ENCODE measurements at places on chromosomes 1 and 21. TPM values are rescaled to one million over a fixed set of nuclear protein-coding genes. Genes with fewer than 3 reads are reported as not detected.

GRCh38 chr1:107687849-107688753, 276.9 kb downstream of the VAV3 start:
- no peaks in the 10 kb centered on the region for H3K27me3 ChIP-seq
- no peaks in the 10 kb centered on the region for H3K4me1 ChIP-seq
- H3K36me3 ChIP-seq: no peaks in the 10 kb centered on the region

DNA sequence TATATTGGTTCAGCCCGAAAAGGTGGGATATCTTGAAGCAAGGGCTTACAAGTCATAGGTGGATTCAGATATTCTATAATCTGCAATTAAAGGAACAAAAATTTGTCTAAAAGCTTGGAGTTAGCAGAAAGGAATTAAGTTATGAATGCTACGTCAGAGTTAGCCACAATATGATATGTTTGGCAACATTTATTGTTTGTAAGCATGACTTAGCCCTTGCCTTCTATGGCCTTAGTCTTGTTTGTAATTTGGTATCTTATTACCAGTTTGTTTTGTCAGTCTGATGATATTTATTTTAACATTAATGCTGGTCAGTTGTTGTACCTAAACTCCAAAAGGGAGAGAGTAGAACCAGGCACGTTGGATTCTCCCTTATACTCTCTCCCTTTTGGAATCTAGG, 43.1 kb upstream of the SUCO start:
- no peak overlapping the region for H3K27ac ChIP-seq
- H3K4me1 ChIP-seq: no peaks in the 10 kb centered on the region
- H3K27me3 ChIP-seq: no peaks in the 10 kb centered on the region

GRCh38 chr21:41374177-41374712, 12.4 kb downstream of the MX2 start:
- H3K27me3 ChIP-seq: no peaks in the 10 kb centered on the region
- DNase-seq: no peak
- no peaks in the 10 kb centered on the region for H3K4me1 ChIP-seq
- H3K4me3 ChIP-seq: no peak overlapping the region
- no peaks in the 10 kb centered on the region for H3K36me3 ChIP-seq

ZC3H12A gene
- total RNA-seq: 22.9 TPM

DNA sequence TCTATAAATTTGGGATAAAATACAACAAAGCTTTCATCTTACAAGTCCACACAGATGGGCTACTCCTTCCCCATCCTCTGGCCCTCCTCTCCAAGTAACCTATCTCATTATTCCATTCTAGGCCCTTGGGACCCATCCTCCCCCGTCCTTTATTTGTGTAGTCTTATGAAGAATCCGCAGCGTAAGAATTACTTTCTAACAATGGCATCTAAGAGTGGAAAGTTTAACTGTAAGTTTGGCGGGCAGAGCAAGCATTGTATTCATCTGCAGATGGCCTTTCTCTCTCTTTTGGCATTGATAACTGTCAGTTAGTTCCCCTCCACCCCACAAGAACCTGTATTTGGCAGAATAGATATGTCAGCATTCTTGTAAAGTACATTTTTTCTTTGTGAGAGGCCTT, 91.9 kb upstream of the TSPAN2 start:
- DNase-seq: no peak
- no peaks in the 10 kb centered on the region for H3K36me3 ChIP-seq
- no peak overlapping the region for H3K27ac ChIP-seq
- no peak overlapping the region for H3K4me3 ChIP-seq
- no peaks in the 10 kb centered on the region for H3K4me1 ChIP-seq

DNA sequence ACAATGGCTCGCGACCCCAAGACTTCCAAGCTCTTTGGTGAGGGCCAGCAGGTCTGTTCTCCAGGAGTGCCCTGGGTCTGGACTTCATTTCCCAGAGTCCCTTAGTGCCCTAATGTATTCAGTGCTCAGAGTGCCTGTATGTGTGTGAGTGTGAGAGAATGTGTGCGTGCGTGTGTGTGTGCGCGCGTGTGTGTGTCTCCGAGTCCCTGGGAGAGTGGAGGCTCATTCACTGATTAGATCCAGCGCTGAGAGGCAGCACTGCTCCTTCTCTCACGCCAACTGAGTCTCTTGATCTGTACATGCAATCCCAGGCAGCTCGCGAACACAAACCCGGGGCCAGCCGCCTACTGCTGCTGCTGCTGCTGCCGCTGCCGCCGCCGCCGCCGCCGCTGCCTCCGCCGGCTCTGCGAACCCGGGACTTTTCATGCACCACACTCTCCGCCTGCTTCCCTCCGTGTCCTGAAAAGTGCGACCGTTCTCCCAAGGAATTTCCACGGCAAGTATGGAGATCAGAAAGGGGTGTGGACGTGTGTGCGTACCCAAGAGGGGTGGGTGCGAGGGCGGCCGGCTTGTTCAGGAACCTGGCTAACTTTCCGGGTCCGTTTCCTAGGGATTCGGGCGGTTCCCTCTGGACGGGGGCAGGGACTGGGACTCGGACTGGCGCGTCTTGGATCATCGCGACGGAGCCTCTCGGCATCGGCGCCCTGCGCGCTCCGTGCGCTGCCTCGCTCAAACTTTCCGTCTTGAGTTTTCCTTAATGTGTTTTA, at the start of gene RNF220:
Gene RNF220 (plus strand): TSS at position 225 of the 767 bp plus-strand sequence.
- peak; percentile 76 for DNase-seq
- no peaks in the 10 kb centered on the region for H3K36me3 ChIP-seq
- peaks cover 26% of the 10 kb centered on the region for H3K4me1 ChIP-seq
- H3K27me3 ChIP-seq: peaks cover 91% of the 10 kb centered on the region
- no peak within 1 kb of the TSS for H3K27ac ChIP-seq

- no peak for DNase-seq
- no peak overlapping the region for H3K27ac ChIP-seq
- no peaks in the 10 kb centered on the region for H3K36me3 ChIP-seq
- no peak overlapping the region for H3K4me3 ChIP-seq
Observed at GRCh38 chr1:184648856-184649201, 105.8 kb downstream of the EDEM3 start.

DNA sequence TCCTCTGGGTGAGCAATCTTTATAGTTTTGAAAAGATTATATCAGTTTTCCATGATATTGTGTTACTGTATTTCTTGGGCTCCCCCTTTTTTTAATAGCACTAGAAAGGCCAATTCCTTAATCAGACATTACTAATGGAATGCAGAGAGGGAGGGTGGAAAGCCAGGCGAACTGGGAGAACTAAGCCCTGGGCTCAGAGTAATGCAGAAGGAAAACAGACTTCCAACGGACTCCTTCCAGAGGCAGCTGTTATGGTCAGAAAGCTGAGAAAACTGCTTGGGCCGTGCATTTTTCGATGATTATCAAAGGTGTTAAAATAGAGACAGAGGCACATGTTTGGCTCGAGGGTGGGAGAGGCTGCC, 206.3 kb downstream of the FOXD2 start:
- no peak overlapping the region for H3K27ac ChIP-seq
- DNase-seq: no peak
- H3K4me3 ChIP-seq: no peak overlapping the region
- no peaks in the 10 kb centered on the region for H3K4me1 ChIP-seq

DNA sequence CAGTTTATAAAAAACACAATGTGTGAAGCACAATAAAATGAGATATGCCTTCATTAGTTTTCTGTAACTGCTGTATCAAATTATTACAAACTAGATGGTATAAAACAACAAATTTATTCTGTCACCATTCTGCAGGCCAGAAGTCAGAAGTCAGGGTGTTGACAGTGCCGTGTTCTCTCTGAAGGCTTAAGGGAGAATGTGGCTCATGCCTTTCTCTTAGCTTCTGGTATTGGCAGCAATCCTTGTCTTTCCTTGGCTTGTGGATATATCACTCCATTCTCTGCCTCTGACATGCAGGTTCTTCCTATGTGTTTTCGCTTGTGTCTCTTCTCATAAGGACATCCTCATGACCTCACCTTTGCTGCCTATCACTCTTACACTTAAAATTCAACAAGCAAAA, 10.1 kb downstream of the NEK7 start:
- no peaks in the 10 kb centered on the region for H3K27me3 ChIP-seq
- DNase-seq: no peak
- peaks cover 52% of the 10 kb centered on the region for H3K4me1 ChIP-seq
- no peak overlapping the region for H3K27ac ChIP-seq

DNA sequence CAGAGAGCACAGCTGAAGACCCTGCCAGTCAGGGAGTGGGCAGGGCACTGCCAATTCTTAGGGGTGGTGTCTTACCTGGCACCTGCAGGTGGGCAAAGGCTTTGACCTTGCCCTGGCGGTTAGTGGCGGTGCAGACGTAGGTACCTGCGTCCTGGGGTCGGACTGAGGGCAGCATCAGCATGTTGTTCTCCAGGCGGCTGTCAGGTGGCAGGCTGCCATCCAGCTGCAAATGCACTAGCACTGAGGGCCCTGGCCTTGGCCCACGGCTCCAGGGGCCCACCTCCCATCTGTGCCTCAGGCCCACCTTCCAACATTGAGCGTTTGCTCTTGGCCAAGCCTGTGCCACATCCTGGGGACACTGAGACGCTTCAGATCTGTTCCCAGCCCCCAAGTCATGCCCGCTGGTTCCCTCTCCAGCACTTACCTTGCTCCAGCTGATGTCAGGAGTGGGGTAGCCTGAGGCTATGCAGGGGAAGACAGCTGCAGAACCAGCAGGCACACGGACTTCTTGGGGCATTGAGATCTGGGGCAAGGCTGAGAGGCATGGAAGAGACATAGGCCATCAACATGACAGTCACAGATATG, 21.4 kb downstream of the LDLRAD2 start:
- DNase-seq: no peak
- H3K27ac ChIP-seq: no peak overlapping the region
- no peak overlapping the region for H3K4me3 ChIP-seq
- peaks cover 97% of the 10 kb centered on the region for H3K36me3 ChIP-seq
- H3K27me3 ChIP-seq: no peaks in the 10 kb centered on the region
- H3K4me1 ChIP-seq: no peaks in the 10 kb centered on the region

DNA sequence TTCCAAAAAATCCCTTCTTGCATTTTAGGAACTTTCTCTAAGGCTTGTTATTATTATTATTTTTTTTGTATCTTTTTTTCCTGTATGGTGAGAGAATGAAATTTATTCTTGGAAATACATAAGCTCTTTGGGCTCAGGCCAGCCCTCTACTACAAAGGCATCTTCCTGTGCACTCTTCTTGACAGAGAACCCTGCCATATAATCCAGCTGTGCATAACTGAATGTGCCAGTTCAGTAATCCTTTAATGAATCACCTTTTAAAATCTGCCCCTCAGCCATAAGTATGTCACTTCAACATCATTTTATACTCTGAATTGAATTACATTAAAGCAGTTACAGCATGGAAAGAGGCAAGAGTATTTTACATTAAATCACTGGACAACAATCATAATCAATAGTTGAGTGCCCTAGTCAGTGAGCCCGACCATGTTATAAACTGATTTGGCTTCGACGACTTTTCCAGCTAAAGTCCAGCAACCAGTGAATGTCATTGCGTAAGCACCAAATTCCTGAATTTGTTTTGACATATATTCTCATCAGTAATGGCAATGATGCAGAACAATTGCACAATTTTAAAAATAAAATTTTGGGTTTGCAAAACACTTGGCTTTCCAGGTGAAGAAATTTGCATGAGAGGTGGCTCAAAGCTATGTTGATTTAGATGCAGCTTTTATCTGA, 59.2 kb upstream of the KCNK2 start:
- H3K27ac ChIP-seq: peak overlapping the region; percentile 13
- no peaks in the 10 kb centered on the region for H3K4me1 ChIP-seq
- H3K36me3 ChIP-seq: no peaks in the 10 kb centered on the region
- H3K4me3 ChIP-seq: no peak overlapping the region
- no peaks in the 10 kb centered on the region for H3K27me3 ChIP-seq
- DNase-seq: no peak

GPATCH2 gene
- 11.3 TPM for total RNA-seq

Data from upper lobe of right lung (tissue), 1 donor.